Right lobe of liver (tissue), 6 donors: ENCODE measurements at places on chromosomes 13 and 19.

DNA sequence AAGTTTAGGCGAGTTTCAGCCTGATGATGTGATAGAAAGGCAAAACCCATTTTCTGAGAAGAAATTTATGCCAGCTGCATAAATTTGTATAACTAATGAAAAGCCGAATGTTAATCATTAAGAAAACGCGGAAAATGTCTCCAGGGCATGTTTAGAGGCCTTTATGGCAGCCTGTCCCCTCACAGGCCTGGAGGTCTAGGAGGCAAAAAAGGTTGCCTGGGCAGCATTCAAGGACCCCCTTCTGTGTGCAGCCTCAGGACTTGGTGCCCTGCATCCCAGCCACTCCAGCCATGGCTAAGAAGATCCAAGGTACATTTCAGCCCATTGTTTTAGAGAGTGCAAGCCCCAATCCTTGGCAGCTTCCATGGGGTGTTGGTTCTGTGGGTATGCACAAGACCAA lies 614.2 kb downstream of the SLITRK5 start:
- no peaks in the 10 kb centered on the region for H3K27me3 ChIP-seq
- no peaks in the 10 kb centered on the region for H3K4me1 ChIP-seq
- no peaks in the 10 kb centered on the region for H3K36me3 ChIP-seq
- DNase-seq = no peak
- no peak overlapping the region for H3K27ac ChIP-seq

DNA sequence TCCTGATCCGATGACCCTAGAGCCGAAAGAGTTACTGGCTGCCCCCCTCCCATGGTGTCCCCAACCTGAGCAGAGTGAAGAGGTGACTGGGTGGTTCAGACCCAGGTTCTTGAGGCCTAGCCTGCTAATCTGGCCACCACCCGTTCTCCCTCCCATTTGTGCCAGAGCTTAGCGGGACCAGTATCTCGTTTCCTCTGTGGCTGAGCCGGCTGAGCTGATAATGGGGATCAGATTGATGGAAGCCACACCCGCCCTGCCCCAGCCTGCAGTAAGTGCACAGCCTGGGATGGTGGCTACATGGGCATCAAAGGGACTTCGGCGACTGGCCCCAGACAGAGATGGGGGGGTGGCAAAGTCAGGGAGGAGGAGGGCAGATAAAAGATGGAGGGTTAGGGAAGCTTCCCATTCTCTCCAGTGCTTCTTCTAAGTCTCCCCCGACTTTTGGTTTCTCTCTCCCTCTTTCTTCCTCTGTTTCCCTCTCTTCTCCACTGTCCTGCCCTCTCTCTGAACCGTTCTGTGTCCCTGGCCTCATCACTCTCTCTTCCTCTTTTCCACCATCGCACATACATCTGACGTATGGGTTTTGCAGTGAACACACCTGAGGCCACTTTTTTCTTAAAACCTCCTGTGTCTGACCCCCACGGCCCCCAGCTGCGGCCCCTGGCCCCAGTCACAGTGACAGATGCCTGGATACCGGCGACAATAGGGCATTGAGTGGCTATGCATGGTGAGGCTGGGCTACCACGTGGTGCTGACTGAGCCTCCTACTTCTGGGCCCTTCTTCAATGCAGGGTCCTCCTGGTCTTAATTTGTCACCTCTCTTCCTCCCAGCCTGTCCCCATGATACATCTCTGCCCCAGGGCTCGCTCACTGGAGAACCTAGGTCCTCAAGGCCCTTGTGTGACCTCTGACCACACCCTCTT lies 2.4 kb downstream of the ELAVL3 start:
- no peaks in the 10 kb centered on the region for H3K27me3 ChIP-seq
- no peak for DNase-seq
- no peak overlapping the region for H3K4me3 ChIP-seq
- no peak overlapping the region for H3K27ac ChIP-seq

DNA sequence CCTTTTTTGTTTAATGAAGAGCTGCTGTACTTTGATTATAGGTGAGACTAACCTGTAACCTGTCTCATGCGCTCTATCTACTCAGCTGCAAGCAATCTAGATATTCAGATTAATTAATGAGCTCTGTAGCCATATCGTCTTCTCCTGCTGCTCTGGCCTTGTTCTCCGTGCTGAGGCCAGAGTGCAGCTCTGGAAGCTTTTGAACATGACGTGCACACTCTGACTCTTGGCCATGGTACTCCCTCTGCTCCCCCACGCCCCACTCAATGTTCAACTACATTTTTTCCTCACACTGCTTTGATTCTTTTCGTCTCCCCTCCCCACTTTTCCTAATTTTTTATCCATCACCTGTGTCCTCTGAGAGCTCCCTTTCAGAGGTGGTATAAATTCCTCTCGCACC lies 751.8 kb downstream of the FGF9 start:
- H3K36me3 ChIP-seq = no peaks in the 10 kb centered on the region
- H3K4me1 ChIP-seq = no peaks in the 10 kb centered on the region
- DNase-seq = no peak
- no peak overlapping the region for H3K27ac ChIP-seq

- H3K4me1 ChIP-seq = no peaks in the 10 kb centered on the region
- H3K36me3 ChIP-seq = no peaks in the 10 kb centered on the region
- DNase-seq = no peak
- H3K27ac ChIP-seq = no peak overlapping the region
- no peak overlapping the region for H3K4me3 ChIP-seq
- no peaks in the 10 kb centered on the region for H3K27me3 ChIP-seq
These were observed 6.8 kb downstream of the KATNAL1 start for GRCh38 chr13:30300596-30300995.

DNA sequence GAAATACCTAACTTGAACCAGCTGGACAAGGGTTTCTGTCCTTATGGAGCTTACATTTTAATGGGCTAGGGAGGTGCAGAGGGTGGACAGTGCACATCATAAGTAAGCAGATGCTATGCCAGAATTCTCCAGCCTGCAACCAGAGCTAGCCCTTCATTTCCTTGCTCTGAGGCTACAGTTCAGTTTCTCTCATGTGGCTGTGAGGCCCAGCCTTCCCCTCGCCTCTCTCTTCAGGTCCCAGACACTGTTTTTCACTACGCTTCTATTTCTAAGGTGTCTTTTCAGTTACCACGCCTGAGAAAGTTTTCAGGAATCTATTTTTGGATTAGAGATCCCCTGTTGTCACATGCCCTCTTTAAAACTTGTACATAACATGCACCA lies 141.9 kb downstream of the PCCA start:
- no peaks in the 10 kb centered on the region for H3K4me1 ChIP-seq
- no peaks in the 10 kb centered on the region for H3K36me3 ChIP-seq
- H3K4me3 ChIP-seq = no peak overlapping the region
- H3K27me3 ChIP-seq = no peaks in the 10 kb centered on the region
- H3K27ac ChIP-seq = no peak overlapping the region

GRCh38 chr13:113579686-113580085 lies 4.9 kb upstream of the TFDP1 start:
- H3K27ac ChIP-seq = no peak overlapping the region
- H3K4me3 ChIP-seq = no peak overlapping the region
- no peaks in the 10 kb centered on the region for H3K27me3 ChIP-seq
- H3K36me3 ChIP-seq = no peaks in the 10 kb centered on the region
- H3K4me1 ChIP-seq = no peaks in the 10 kb centered on the region
- no peak for DNase-seq

DNA sequence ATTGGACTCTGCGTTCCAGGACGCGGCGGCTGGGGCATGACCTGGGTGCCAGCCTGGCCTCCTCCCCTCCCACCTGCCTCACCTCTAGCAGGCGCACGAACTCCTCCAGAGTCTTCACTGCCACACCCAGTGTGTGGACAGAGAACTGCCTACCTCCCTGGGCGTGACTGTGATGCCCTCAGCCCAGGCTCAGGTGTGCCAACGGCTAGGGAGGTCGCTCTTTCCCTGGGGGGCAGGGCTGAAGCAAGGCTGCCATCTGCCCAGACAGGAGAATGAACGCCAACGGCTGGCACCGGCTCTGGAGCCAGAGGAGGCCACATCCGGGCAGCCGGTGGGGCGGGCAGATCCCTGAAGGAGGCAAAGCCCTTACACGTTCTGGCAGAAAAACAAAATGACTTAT lies 11.3 kb downstream of the NANOS3 start:
- no peaks in the 10 kb centered on the region for H3K36me3 ChIP-seq
- no peaks in the 10 kb centered on the region for H3K27me3 ChIP-seq
- peak; percentile 74 for DNase-seq
- no peak overlapping the region for H3K4me3 ChIP-seq

DNA sequence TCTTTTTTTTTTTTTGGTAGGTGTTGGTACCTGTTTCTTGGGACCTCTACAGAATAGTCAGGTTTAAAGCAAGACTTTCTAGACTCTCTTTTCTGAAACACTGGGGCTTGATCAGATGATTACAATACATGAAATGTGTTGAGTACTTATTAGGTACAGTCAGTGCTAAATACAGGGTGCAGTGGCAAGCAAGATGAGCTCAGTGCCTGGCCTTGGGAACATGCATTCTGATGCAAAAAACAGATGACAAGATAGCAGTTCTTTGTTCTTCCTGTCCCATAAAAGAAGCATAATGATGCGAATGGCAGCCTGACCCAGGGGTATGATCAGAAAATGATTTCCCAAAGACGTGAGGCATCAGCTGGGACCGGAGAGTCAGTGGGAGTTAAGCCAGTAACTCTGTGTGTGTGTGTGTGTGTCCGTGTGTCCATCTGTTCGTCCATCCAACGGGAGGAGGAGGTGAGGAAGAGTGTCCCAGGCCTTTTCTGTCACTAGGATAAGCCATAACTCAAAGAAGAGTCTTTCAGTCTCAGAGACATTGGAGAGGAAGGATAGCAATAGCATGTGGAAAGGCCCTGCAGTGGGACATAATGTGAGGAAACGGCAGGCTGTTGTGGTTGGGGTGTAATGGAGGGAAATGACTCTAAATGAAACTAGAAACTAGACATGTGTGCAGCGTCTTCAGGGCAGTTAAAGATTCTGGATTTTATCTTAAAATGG lies 32.2 kb downstream of the SLAIN1 start:
- H3K4me3 ChIP-seq = no peak overlapping the region
- H3K36me3 ChIP-seq = no peaks in the 10 kb centered on the region
- H3K4me1 ChIP-seq = no peaks in the 10 kb centered on the region
- H3K27me3 ChIP-seq = no peaks in the 10 kb centered on the region

- H3K36me3 ChIP-seq = no peaks in the 10 kb centered on the region
- H3K4me1 ChIP-seq = no peaks in the 10 kb centered on the region
- no peak for DNase-seq
- no peaks in the 10 kb centered on the region for H3K27me3 ChIP-seq
These were observed 118.6 kb upstream of the ZNF536 start for GRCh38 chr19:30253581-30253996.

- no peaks in the 10 kb centered on the region for H3K27me3 ChIP-seq
- no peaks in the 10 kb centered on the region for H3K36me3 ChIP-seq
- DNase-seq = peak; percentile 84
These were observed 7.3 kb downstream of the IFNL3 start for GRCh38 chr19:39237200-39238184.

- no peaks in the 10 kb centered on the region for H3K27me3 ChIP-seq
- no peak overlapping the region for H3K27ac ChIP-seq
- H3K4me1 ChIP-seq = peaks cover 17% of the 10 kb centered on the region
These were observed 311.3 kb downstream of the DLEU7 start for GRCh38 chr13:50531917-50532899.

DNA sequence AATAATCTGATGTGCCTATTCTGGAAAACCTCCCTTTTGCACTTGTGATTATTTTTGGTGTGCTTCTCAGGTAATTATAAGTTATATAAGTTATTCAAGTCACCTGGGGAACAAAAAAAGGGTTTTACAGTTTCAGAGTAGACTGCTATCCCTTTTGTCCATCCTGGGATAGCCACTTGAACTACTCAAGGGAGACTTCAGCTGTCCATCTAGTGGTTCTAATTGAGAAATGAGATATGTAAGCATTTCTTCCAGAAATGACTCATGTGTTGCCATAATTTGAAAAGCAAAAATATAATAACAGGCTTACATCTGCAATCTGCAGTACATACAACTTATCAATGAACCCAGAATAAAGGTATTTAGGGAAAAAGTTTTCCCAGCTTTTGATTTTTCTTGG lies 20.4 kb downstream of the UBL3 start:
- H3K27me3 ChIP-seq = no peaks in the 10 kb centered on the region
- H3K4me3 ChIP-seq = no peak overlapping the region
- no peak for DNase-seq
- H3K36me3 ChIP-seq = no peaks in the 10 kb centered on the region
- no peak overlapping the region for H3K27ac ChIP-seq

DNA sequence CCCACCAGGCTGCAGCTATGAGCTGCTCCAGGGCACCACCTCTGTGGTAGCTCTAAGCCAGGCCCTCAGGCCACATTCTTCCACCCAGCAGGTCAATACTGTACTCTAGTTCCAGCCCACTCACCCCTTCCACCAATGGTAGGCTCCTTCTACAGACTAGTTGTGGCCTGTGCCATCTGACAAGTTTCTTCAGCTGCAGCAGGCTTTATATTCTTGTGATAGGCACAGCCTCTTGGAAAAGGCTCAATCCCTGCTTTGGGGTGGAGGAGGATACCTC lies 8.5 kb downstream of the MICU2 start:
- no peak for DNase-seq
- no peak overlapping the region for H3K4me3 ChIP-seq
- H3K27me3 ChIP-seq = no peaks in the 10 kb centered on the region
- H3K27ac ChIP-seq = no peak overlapping the region
- no peaks in the 10 kb centered on the region for H3K4me1 ChIP-seq

- no peaks in the 10 kb centered on the region for H3K27me3 ChIP-seq
- DNase-seq = no peak
- H3K27ac ChIP-seq = no peak overlapping the region
- H3K36me3 ChIP-seq = no peaks in the 10 kb centered on the region
- no peak overlapping the region for H3K4me3 ChIP-seq
These were observed 1.1 kb downstream of the TNNI3 start for GRCh38 chr19:55156202-55157063.

GRCh38 chr13:44306371-44307192 lies 67.0 kb upstream of the SERP2 start:
- no peak overlapping the region for H3K4me3 ChIP-seq
- H3K4me1 ChIP-seq = no peaks in the 10 kb centered on the region
- DNase-seq = no peak
- H3K27ac ChIP-seq = peak overlapping the region; percentile 70
- no peaks in the 10 kb centered on the region for H3K27me3 ChIP-seq

- H3K4me3 ChIP-seq = no peak overlapping the region
- H3K27ac ChIP-seq = no peak overlapping the region
- H3K36me3 ChIP-seq = no peaks in the 10 kb centered on the region
- no peak for DNase-seq
- H3K27me3 ChIP-seq = no peaks in the 10 kb centered on the region
These were observed 286.7 kb upstream of the SLITRK6 start for GRCh38 chr13:86085890-86086289.

GRCh38 chr13:112729408-112729807 lies 39.6 kb downstream of the ATP11A start:
- DNase-seq = no peak
- H3K27me3 ChIP-seq = no peaks in the 10 kb centered on the region
- no peak overlapping the region for H3K4me3 ChIP-seq
- no peak overlapping the region for H3K27ac ChIP-seq

GRCh38 chr13:80529734-80530133 lies 188.8 kb upstream of the SPRY2 start:
- DNase-seq = no peak
- H3K27me3 ChIP-seq = no peaks in the 10 kb centered on the region
- H3K4me3 ChIP-seq = no peak overlapping the region

- DNase-seq = no peak
- H3K4me1 ChIP-seq = no peaks in the 10 kb centered on the region
- no peak overlapping the region for H3K27ac ChIP-seq
- H3K27me3 ChIP-seq = no peaks in the 10 kb centered on the region
- no peaks in the 10 kb centered on the region for H3K36me3 ChIP-seq
- H3K4me3 ChIP-seq = no peak overlapping the region
These were observed 402.9 kb downstream of the HS6ST3 start for GRCh38 chr13:96492766-96493165.
